ENCODE measurements at places on chromosomes 16 and 17.

DNA sequence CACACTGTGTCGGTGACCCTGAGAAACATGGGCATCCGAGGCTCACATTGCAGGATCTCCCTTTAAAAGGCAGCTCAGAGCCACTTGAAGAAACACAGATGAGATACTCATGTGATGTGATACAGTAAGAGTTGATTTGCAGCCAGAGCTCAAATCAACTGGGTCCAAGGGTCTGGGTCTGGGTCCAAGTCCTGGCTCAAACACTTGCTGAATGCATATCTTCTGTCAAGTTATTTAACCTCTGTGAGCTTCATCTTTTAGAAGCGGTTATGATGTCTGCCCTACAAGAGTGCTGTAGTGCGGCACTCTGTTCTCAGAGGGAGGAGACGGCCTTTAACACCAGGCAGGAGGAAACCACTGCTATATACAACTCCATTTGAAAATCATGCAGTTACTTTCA lies 6.4 kb downstream of the KRT38 start:
- no peak for DNase-seq

GRCh38 chr17:2240541-2240940 lies 63.0 kb downstream of the SMG6 start:
- DNase-seq, result no peak

GRCh38 chr17:60443713-60444112 lies 21.4 kb downstream of the CHCT1 start:
- DNase-seq, result no peak

- DNase-seq, result no peak
These were observed 18.0 kb upstream of the MON1B start for GRCh38 chr16:77172951-77173350.

DNA sequence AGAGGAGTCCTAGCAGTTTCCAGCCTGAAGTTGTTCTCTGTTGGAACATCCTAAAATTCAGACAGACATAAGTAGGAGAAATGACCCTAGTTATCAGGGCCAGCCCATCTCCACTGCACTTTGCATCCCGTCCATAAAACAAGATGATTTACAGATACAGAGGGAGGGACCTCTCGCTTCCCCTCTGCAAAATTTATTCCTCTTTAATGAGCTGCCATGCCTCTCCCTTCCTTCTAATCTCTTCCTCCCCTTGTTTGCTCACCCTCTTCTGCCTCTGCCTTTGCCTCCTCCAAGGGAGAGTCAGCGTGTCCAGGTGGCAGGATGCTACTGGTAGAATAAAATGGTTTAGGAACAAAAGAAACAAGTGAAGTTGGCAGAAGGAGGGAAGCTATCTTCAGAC lies 351.3 kb downstream of the SOX9 start:
- DNase-seq, result no peak

DNA sequence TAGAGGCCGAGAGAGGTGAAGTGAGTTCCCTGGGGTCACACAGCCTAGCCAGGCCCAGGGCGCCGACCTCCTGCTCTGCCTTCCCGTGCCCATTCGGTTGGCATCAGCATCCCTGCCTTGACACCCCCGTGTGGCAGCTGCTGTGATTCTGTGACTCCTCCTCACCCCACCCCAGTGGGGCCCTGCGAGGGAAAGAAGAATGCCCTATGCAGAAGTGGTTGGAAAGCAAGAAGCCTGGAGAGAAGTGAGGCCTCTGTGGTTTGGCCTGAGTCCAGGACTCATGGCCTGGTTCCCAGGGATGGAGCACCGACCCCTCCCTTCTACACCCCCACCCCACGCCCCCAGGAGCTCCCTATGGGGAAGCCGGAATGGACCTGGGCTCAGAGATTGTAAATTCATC lies 296.2 kb downstream of the SEC14L1 start:
- no peak for DNase-seq

DNA sequence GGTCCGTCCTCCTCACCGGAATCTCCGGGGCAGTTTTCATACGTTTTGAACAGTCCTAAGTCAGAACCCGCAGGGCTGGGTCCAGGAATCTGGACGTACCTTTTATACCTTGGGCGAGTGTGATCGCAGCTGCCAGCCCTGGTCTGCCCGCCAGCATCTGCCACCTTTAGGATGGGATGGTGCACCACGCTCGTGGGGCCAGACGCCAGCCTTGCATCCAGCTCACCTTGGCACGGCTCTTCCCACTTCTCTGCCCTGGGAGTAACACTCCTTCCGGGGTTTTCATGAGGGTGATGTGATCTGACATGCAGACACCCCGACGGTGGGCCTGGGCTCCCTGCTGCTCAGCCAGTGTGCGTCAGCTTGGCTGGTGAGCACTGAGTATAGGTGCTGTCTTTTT lies 66.6 kb upstream of the ZNF469 start:
- DNase-seq, result no peak

GRCh38 chr17:37064956-37065355 lies 116.2 kb downstream of the AATF start:
- DNase-seq, result no peak

GRCh38 chr17:74192950-74193781 lies 10.3 kb upstream of the RPL38 start:
- DNase-seq, result no peak

- DNase-seq, result no peak
These were observed 315.4 kb downstream of the MAP2K6 start for GRCh38 chr17:69729944-69730343.

- DNase-seq, result no peak
These were observed 65.1 kb downstream of the NUP93 start for GRCh38 chr16:56795011-56795410.

DNA sequence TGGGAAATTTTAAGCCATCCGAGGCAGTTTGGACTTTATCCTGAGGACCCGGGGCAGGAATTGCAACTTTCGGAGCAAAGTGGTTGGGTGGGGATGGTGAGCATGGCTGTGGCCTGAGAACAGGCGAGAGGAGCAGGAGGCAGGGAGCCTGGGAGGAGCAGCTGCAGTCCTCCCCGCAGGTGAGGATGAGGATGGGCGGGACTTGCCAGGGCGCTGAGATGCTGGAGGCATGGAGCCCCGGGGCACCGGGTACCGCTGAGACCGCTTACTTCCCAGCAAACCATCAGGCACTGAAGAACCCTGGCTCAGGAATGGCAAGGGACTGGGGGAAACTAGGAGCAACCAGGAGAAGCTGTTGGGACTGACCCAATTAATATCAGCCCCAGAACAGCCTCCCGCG lies 210.8 kb downstream of the GSG1L start:
- no peak for DNase-seq

- DNase-seq, result no peak
These were observed 5.2 kb downstream of the ITGA3 start for GRCh38 chr17:50060951-50061712.

DNA sequence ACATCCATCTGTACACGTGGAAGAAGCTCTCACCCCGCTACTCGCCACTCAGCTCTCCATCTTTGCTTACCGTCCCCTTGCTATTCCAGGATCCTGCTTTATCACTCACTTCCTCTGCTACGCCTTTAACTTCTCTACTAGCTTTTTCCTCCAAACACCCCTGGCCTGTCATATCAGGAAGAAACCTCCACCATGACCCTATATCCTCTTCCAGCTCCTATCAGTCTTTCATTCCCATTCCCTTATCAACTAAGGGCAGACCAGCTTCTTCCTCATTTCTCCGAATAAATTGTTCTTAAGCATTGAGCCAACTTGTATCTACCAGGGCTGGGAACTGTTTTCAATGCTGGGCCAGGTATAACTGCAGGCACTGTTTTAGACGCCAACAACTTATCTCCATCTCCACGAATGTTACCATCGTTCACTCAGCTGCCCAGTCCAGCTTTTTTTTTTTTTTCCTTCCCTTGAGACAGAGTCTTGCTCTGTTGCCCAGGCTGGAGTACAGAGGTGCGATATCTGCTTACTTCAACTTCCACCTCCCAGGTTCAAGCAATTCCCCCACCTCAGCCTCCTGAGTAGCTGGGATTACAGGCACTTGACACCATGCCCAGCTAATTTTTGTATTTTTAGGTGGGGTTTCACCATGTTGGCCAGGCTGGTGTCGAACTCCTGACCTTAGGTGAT lies 4.3 kb downstream of the IQCK start:
- DNase-seq, result no peak

DNA sequence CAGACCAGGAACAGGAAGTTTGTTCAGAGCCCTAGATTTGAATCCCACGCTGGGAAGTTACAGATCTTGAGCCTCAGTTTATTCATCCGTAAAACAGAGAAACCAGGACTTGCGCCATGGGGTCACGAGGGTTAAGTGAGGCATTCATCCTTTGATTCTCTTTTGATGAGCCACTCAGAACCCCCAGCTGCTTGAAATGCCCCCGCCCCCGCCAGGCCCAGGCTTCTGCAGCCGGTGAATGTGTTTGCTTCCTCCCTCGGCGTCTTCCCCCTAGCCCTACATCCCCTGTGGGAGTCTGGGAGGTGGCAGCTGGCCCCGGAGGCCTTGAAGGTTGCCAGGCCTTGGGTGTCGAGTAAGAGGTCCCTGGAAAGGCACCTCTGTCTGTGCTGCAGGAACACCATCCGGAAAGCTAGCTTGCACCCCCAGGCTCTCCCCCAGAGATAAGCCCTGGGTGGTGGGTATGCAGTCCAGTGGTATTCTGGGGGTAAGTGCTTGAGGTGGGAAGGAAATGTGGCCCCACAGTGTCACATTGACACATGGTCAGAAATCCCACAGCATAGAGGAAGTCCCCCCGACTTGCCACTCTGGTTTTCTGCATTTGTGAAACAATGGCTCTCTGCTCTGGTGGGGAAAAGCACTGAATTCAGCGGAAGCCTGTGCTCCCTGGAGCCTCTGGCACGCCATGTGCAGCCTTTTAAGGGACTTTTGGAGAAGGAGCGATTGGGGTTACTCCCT lies 14.9 kb downstream of the IRF8 start:
- DNase-seq, result no peak

GRCh38 chr16:2016407-2016922 lies 3.1 kb upstream of the NPW start:
- no peak for DNase-seq

DNA sequence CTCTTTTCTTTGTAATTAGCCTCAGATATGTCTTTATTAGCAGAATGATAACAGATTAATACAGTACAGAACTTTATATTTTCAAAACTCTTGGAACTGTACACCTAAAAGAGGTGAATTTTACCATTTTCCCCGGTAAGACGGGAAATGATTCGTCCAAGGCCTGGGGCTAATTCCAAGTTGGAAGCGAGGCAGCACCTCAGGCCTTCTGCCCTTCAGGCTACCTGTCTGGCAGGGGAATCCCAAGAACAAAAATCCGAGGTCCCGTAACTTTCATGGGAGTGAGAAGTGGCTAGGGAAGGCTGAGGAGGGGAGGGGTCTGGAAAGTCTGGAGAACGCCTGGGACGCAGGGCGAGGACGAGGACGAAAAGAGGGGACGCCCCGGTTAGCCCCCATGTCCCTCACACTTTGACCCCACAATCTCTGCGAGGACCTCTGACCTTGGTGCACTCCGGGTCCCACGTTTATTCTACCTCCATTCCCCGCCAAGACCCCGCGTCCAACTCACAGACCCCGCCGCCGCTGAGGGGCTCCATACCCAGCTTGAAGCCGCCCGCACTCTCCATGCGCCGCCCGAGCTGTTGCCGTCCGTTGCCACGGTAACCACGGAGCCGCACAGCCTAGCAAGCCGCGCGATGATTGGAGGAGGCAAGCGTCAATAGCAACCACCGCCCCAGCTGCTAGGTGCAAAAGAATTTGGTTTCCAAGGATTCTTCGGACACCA lies at the start of gene HYDIN:
HYDIN (minus strand) TSS at position 601 of the 724 bp plus-strand sequence. CDS start 43,827 bp downstream, outside the sequence.
- DNase-seq, result no peak

DNA sequence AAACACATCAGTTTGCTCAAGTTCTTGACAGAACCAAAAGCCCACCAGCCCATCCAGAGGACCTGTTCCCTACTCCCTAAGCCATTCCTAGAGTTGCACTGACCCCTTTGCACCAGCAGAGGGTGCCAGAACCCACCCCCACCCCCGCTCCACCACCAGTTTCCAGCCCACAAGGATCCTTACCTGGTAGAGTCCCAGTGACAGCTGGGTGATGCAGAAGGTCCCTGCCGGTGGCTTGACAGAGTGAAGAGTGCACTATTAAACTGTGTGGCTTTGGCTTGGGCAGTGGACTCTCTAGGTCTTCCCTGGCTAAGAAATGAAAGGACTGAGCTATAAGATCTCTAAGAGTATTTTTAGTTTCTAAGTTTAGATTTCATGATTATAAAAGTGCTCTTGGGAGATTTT lies 73.3 kb upstream of the MTMR4 start:
- peak; percentile 77 for DNase-seq

DNA sequence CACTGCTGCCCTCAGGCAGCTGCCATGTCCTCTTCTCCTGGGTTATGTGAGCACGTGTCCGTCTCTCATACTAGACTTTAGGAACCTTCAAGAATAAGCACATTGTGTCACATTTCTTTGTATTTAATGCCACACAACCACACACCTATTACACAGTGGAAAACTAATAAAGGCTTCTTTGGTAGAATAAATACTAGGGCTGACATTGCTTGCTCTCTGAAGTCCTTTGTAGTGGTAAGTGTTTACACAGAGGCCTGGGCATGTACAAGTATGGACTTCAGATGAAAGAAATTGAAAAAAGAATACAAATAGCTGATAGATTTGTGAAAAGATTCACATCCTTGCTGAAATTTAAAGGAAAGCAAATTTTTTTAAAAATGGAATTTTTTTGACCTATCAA lies 188.1 kb upstream of the CCL2 start:
- DNase-seq, result no peak

DNA sequence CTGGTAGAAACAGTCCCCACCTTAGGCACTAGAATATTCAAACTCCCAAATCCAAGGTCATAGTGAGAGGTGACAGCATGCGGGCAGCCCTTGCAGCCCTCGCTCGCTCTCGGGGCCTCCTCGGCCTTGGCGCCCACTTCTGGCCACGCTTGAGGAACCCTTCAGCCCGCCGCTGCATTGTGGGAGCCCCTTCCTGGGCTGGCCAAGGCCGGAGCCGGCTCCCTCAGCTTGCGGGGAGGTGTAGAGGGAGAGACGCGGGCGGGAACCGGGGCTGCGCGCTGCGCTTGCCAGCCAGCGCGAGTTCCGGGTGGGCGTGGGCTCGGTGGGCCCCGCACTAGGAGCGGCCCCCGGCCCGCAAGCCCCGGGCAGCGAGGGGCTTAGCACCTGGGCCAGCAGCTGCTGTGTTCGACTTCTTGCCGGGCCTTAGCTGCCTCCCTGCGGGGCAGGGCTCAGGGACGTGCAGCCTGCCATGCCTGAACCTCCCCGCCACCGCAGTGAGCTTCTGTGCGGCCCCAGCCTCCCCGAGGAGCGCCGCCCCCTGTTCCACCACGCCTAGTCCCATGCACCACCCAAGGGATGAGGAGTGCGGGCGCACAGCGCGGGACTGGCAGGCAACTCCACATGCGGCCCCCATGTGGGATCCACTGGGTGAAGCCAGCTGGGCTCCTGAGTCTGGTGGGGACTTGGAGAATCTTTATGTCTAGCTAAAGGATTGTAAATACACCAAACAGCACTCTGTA lies 45.0 kb downstream of the KPNA2 start:
- DNase-seq, result no peak

DNA sequence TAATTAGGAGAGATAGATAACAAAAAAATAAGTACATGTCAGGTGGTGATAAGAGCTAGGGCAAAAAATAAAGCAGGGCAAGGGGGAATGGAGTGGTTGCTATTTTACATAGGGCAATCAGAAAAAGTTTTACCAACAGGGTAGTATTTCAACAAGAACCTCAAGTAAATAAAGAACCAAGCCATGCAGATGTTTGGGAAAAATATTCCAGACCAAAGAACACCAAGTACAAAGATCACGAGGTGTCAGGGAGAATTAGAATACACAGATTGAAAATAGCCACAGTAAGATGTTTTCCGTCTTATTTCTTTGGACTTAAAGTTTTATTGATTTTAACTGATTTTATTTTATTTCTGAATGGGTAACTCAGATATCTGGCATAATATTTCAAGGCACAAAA lies 11.1 kb downstream of the SYNRG start:
- no peak for DNase-seq

Data from GM20000 (cell line).